ENCODE measurements at places on chromosomes 7 and 10.
A peak's percentile ranks its signal among the peaks of the same experiment; 100 is the strongest.

DNA sequence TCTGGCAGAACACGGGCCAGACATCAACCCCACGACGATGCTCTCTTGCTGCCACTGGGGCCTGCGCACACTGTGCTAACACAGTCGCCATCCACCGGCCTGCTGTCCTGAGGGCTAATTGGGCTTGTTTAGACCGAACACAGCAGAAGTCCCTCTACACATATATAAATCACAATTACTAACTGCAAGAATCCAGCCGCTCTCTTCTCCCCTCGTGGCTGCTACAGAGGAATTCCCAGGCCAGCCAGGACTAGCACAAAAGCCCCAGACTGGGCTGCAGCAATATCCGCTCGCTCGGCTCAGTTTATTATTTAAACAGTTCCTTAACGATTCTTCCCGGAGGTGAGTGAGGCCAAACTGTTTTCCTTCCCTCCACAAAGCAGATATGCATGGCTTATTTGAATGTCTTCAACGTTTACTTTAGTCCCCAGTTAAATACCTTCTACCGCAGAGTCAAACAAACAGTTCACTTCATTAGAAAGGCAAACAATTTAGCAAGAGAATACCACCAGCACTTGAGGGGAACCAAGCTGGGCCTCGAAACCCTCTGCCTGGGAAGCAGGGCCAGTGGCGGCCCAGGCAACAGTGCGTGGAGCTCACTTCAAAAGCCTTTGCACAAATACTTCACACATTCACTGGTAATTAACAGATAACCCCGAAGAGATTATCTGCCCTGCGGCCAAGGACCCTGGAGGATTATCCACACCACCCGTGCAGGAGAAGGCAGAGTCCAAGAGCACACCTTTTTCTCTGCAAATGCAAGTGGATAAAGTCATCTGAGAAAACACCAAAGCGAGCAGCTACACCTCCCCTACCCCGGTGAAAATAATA, 145.3 kb downstream of the GLI3 start:
- DNase-seq: no peak

GRCh38 chr10:51838471-51838870, 139.1 kb upstream of the CSTF2T start:
- no peak for DNase-seq

DNA sequence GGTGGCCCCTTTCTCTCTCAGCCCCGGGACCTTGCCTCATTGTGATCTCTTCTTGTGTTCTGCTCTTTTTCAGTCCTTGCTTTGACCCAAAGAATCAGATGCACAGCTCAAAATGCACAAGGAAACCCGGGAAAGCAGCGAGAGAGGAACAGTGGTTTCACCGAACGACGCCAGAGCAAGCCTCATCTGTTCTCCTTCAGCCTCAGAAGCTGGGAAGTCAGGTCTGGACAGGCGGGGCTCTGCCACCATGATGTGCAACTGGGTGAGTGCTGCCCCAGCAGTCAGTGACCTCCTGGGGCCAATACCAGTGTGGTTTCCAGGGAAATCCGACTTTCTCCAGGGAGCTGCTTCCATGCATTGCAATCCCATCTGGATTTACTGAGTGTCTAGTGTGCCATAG, 133.4 kb downstream of the PRKCQ start:
- DNase-seq: no peak

GRCh38 chr10:21649454-21649872, 115.4 kb downstream of the MLLT10 start:
- no peak for DNase-seq

- no peak for DNase-seq
Observed at GRCh38 chr7:69450456-69450855, 147.8 kb upstream of the AUTS2 start.

- peak; percentile 17 for DNase-seq
Observed at GRCh38 chr10:74071157-74071556, 73.2 kb downstream of the VCL start.

DNA sequence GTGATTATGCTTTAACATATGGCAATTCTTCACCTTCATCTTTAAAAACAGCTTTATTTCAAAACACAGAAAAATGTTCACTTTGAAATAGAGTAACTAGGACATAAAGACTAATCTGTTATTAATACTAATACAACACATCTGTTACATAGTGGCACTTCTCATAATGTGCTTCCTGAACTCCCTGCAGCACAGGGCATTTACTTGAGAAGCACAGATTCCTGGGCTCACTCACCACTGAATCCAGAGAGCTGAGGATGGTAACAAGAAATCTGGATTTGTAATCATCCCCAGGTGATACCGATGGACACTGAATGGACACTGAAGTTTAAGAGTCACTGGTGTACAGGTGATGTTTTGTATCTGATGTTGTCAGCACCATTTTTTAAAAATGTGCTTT, 96.1 kb downstream of the COL28A1 start:
- no peak for DNase-seq

DNA sequence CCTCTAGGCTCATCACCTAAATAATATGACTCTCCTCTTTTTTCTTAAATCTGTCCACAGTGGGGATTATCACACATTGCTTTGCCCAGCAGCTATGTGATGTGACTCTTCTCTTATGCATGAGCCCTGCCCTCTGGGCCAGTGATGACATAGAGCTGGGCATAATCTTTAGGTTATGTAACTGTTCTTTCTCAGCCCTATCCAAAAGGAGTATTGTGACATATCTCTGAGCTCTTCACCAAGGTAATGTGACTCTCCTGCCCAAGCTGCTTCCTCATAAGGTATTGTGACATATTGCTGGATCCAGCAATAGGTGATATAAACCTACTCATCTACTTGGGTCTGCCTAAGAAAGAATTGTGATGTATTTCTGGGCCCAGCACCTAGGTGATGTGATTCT, 37.7 kb upstream of the ZNF107 start:
- DNase-seq: no peak

DNA sequence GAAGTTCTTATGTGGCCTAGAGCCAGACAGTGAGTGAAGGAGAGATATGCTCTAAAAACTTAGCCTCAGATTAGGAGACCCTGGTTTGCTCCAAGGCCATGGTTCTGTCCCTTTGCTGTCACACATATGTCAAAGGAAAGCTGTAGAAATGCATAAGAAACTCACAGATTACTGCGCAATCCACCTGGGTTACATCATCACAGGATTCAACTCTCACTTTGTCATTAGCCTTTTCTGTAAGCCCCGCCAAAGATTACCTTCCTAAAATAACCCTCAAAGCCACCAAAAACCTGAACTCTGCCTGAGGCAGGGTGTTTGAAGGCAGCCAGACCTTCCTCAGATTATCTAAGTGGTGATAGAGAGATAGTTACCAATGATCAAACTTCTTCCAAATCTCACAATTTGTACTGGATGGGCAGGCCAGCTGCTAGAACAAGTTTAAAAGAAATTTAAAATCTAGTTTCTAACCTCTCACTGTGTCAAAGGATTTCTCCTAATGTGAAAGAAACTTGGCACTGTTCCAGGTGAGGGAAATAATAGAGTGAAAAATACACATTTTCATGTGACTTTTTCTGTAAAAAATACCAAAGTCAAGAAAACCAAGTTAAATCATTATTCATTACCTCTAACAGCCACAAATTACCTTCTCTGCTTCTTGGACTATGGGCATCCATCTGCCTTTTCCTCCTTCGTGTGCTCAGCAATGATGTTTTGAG, 567.2 kb downstream of the SUGCT start:
- DNase-seq: no peak

DNA sequence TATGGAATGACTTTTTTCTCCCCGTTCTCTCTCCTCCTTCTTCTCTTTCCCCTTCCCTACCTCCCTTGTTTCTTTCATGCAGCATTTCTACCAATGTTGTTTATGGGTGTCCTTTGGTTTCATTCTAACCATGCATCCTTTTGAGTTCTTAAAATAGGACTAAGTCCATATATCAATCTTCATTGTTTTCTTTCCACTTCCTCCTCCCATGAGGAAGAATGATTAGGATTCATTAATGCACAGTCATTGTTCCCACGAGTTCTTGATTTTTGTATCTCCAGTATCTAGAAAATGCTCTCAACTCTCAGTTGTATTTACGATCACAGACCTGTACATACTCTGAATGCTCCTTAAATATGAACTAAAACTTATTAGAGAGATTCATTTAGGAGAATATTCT, 153.3 kb downstream of the LRRC4 start:
- DNase-seq: no peak

- DNase-seq: peak; percentile 83
Observed at GRCh38 chr10:62373995-62374861, at the start of gene ZNF365. Gene ZNF365, plus strand, starts transcription at chr10:62374369. Its CDS starts 1,825 bp downstream, at chr10:62376194.

DNA sequence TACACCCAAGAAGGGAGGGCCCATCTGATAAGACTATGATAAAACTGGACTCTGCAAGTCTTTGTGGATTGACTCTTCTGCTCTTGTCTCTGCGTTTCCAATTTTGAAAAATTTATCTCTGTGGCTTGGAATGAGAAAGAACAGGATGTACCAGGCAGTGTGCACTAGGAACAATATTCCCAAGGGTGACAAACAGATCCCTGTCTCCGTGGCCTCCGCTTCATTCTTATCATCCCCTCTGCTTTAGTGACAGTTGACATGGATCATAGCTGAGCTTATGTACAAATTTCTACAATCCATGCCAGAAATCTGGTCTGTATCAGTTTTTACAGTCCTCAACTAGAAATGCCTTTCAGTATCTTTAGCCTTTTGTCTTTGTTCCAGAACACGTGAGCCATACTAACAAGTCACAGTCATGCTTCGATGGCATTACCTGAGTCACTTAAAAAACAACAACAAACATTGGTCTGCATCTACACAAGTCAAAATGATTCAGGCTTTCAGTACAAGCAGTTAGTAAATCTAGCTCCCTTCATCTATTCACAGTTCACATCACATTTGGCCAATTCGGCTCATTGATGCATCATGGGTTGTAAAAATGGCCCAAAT, 393.6 kb upstream of the CELF2 start:
- DNase-seq: no peak

DNA sequence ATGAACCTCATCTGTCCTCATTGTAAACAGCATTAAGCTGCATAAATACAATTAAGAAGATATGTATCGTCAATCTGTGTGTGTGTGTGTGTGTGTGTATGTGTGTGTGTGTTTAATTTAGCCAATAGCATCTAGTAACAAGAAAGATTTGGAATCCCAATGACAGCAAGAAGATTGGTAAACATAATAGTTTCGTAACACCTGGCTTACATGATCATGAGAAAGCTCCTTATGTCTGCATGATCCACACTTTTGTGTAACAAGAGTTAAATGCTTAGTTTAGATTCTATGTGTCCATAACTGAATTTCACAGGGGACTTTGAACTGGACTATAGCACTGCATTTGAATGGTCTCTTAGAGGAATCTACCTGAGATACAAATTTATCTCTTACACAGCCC, 191.0 kb upstream of the BET1 start:
- no peak for DNase-seq

GRCh38 chr10:80471001-80471400, 16.9 kb downstream of the TSPAN14 start:
- no peak for DNase-seq

DNA sequence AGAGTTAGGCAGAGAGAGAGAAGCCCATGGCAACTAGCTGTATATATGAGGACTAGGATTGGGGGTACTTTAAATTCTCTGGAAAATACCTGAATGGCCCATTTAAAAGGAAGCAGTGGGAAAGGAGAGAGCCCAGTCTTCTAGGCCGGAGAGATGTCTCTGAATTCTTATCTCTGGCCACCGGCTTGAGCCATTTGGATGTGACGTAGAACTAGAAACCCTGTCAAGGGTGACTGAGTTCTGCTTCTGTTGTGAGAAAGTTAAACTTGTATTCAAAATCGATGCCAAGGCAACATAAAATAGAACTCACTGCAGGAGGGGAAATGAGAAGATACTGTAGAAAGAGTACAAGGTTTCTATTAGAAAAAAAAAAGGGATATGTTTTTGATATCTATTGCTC, 6.3 kb upstream of the GSTK1 start:
- no peak for DNase-seq

GRCh38 chr7:156764766-156765165, 124.2 kb downstream of the RNF32 start:
- no peak for DNase-seq

- DNase-seq: no peak
Observed at GRCh38 chr7:51327287-51327717, 10.7 kb upstream of the COBL start.

DNA sequence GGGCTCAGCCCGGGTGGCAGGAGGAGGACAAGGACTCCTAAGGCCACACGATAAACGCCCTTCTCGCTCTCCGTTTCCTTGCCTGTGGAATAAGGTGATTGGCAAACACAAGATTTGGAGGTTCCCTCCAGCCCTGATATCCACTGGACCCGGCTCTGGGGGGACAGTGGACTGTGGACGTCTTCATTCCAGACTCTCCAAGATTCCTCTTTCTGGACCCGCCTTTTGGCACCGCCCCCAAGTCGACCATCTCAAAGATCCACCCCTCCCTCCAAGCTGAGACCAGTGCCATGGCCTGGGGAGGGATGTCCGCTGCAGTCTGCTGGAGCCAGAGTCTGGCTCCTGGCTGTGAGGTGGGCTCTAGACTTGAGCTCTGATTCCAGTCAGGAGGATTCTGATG, 23.6 kb downstream of the ZNF783 start:
- DNase-seq: peak; percentile 24

DNA sequence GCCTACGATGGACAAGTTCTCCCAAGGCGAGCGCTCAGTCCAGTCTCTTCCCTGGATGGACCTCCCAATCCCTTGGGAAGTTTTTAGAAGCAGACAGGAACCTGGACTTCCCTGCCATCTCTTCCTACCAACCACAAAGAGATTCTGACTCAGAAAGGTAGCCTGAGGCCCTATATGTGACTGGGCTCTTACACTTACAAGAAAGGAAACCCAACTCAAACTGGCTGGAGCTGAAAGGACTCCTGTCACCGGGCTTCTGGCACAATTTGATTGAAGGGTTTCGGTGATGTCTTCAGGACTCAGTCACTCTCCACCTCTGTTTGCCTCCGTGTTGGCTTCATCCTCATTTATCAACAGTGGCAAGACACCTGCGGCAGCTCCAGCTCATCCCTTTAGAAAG, 3.7 kb upstream of the COL13A1 start:
- DNase-seq: no peak

DNA sequence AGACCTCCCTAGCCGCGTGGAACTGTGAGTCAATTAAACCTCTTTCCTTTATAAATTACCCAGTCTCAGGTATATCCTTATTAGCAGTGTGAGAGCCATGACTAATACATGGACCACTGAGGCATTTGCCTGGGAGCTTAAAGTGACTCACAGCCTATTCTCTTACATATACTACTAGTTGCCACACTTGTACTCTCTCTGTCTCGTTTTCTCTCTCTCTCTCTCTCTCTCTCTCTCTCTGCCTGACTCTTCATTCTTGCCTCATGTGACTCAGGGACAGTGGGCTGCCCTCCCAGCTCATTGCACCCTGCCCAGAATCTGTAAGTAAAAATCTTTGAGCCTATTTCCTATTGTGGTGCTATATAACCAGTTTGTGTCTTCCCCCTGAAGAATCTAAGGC, 238.5 kb upstream of the MAGI2 start:
- DNase-seq: no peak

GRCh38 chr10:84423719-84424118, 95.3 kb downstream of the CCSER2 start:
- no peak for DNase-seq

DNA sequence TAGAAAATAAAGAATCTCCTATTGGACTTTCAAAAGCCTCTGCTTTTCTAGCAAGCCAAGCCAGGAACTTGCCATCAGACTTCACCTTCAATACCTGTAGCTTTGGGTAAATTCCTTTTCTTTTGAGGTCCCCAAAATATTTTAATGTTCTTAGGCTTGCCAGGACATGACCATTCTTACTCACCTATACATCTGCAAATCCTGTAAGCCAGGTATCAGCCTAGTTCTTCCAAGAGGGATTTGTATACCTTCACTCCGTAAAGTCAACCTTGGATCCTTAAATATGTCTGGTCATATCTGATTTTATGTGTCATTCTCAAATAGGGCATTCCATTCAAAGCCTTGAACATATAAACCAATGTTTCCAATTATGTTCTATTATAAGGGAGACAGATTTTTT, 210.6 kb upstream of the CELF2 start:
- no peak for DNase-seq
